Activated CD8-positive, alpha-beta T cell treated with anti-CD3 and anti-CD28 coated beads, Interleukin-2, amount 10 ng/mL, durations not matched to agents 7 days and 5 days (primary cell): ENCODE measurements at places on chromosomes 6 and 20. TPM values are rescaled to one million over a fixed set of nuclear protein-coding genes. Genes with fewer than 3 reads are reported as not detected.
A peak's percentile ranks its signal among the peaks of the same experiment; 100 is the strongest.

DNA sequence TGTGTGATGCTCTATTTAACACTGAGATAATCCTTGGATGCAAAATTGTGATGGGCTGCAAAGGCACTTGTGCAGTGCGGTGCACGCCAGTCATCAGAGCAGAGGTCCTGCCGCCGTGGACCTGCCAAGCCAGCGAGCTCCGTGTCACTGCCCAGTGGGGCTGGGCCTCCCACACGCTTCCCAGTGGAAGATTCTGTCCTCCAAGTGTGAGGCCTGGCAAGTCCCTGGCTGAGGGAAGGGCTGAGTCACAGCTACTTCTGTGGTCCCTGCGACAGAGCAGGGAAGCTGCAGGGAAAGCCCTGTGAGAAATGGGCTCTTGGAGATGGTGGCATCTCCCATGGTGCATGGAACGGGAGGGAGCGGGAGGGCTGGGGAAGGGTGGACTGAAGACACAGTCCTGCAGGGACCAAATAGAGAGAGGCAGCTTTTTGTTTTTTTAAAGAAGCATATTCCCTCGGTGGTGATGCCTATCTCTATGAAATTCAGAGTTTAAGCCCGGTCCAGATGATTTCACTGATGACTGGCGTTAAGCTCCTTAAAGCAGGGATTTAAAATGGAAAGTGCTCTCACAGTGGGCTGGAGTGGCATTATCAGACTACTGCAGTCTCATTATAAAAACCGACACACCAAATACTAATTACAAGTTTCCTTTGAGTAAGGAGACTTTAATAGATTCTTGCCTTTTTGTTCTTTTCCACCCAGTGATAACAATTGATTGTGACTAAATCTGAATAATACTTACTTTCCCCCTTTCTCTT is 413.7 kb downstream of the QKI start:
- no peak overlapping the region for H3K4me3 ChIP-seq
- H3K27me3 ChIP-seq: no peaks in the 10 kb centered on the region
- no peak for DNase-seq
- H3K4me1 ChIP-seq: no peaks in the 10 kb centered on the region
- H3K36me3 ChIP-seq: no peaks in the 10 kb centered on the region
- no peak overlapping the region for H3K27ac ChIP-seq

DNA sequence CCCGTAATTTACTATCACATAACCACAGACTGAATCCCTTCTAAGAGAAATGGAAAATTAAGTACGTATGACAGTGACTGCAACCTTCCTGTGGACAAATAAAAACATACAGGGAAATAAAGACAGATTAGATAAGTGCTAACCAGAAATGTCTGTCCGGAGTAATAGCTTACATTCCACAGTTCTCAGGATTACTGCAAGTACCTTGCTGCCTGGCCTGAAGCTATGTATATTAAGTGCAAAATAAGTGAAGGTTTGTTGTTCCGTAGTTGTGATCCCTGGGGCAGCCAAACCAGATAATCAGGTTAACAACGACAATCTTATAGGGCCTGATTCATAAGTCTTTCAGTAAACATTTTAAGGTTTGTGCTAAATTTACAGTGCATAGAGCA is 2.8 kb downstream of the NEDD9 start:
- H3K36me3 ChIP-seq: peaks cover 60% of the 10 kb centered on the region
- no peak overlapping the region for H3K27ac ChIP-seq
- DNase-seq: no peak
- no peaks in the 10 kb centered on the region for H3K27me3 ChIP-seq

DNA sequence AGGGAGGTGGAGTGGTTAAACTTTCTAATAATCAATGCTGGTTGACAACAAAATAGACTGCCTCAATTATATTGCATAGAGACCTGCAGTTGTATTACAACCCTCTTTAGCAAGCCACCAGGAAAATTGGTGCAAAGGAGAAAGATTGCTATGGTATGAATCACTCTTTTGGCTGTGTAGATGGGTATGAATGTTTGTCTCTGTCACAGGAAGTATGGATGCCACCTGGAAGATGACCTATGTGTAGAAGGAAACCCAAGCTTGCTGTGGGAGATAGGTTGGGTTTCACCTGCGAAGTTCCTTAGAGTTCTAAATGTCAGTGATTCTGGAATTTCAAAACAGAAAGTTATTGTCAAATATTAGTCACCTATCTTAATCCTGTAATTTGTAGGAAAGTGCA is 134.6 kb downstream of the SOBP start:
- H3K36me3 ChIP-seq: peaks cover 4% of the 10 kb centered on the region
- no peak for DNase-seq
- no peak overlapping the region for H3K4me3 ChIP-seq

GRCh38 chr6:24454452-24454851 is 34.9 kb downstream of the GPLD1 start:
- no peak for DNase-seq
- no peak overlapping the region for H3K27ac ChIP-seq
- no peak overlapping the region for H3K4me3 ChIP-seq
- peaks cover 5% of the 10 kb centered on the region for H3K4me1 ChIP-seq

GRCh38 chr20:32731882-32732266 is 11.4 kb downstream of the COMMD7 start:
- no peak overlapping the region for H3K4me3 ChIP-seq
- no peak for DNase-seq
- peaks cover 29% of the 10 kb centered on the region for H3K36me3 ChIP-seq
- no peaks in the 10 kb centered on the region for H3K27me3 ChIP-seq
- H3K27ac ChIP-seq: peak overlapping the region; percentile 50
- peaks cover 23% of the 10 kb centered on the region for H3K4me1 ChIP-seq

GRCh38 chr6:148854992-148855391 is 108.2 kb downstream of the UST start:
- H3K27ac ChIP-seq: no peak overlapping the region
- no peak for DNase-seq
- no peaks in the 10 kb centered on the region for H3K36me3 ChIP-seq
- no peaks in the 10 kb centered on the region for H3K4me1 ChIP-seq
- H3K27me3 ChIP-seq: peaks cover 10% of the 10 kb centered on the region

DNA sequence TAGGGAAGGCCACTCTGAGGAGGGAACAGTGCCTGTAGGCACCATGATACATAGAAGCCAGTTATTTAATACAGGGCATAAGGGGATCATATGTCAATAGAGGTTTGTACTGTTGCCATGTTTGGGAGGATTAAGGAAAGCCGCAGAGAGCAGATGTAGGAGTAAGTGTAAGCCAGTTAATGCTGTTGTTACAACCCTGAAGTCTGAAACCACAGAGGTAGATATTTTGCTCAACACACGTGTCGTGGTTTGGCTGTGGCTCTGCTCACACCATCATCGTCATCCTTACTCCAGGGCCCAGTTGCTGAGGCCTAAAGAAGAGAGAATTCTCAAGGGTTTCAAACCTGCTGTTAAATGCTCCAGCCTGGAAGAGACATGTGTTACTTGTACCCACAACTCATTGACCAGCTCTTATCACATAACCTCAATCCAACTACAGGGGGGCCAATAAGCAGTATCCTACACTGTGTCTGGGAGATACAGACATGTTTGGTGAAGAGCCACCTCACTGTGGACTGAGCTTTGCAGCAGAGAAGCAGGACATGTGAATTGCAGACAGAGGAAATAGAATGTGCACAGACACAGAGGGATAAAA is 31.0 kb upstream of the PSMF1 start:
- H3K36me3 ChIP-seq: peaks cover 5% of the 10 kb centered on the region
- DNase-seq: no peak
- H3K4me3 ChIP-seq: no peak overlapping the region
- no peak overlapping the region for H3K27ac ChIP-seq
- no peaks in the 10 kb centered on the region for H3K27me3 ChIP-seq

DNA sequence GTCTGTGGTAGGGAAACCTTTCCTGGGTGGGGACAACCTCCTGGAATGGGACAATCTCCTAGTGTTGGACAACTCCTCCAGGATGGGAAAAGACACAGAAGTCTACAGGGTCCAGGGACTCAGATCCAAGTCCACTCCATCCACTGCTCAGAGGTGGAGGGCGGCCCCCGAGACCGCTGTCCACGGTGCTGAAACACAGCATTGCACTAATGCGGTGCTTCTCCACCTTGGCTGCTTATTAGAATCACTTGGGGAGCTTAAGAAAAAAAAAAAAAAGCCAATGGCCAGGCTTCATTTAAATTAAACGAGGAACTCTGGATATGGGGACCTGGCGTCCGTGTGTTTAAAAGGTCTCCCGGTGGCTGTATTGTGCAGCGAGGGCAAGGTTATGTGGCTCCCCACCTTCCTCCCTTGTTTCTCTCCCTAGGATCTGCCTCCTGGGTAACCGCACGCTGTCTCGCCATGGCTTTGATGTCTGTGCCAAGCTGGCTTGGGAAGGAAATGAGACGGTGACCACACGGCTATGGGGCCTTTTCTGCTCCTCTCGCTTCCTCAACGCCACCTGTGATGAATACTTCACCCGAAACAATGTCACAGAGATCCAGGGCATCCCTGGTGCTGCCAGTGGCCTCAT is 12.0 kb downstream of the SLC12A5 start:
- peaks cover 7% of the 10 kb centered on the region for H3K27me3 ChIP-seq
- no peaks in the 10 kb centered on the region for H3K4me1 ChIP-seq
- H3K4me3 ChIP-seq: no peak overlapping the region

DNA sequence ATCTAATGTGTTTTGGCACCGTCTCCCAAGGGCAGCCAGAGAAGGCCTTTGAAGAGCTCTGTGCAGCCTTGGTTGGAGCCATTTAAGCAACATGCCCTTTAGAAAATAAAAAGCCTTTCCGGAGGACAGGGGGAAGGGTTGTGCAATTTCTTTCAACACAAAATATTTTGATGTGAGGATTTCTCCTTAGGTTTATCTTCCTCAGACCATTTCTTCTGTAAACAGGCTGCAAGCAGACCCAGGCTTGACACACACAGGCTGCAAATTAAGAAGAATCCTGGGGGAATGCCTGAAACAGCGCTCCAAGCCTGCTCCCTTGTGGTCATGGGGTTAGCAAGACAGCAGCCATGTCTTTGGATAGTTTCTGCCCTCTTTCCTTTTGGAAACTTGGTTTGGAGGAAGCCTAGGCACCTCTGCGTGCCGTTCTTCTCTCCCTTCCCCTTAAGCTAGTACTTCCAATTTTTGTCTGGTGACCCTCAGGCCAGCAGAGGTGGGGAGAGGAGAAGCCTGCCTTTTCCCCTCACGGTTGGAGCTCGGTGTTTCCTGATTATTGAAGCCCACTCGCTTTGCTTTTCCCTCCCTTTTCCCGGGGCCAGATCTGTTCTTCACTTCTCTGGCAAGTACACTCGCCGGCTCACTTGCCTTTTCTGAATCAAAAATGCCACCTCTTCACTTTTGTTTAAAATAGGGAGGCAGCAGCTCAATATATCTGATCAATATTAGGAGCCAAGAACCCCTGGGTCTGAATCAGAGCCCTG is 39.6 kb upstream of the NOX3 start:
- H3K4me1 ChIP-seq: no peaks in the 10 kb centered on the region
- H3K4me3 ChIP-seq: no peak overlapping the region
- H3K27me3 ChIP-seq: no peaks in the 10 kb centered on the region
- H3K27ac ChIP-seq: no peak overlapping the region

CD40 gene
- total RNA-seq: 0.94 TPM

BYSL gene
- 39.4 TPM for total RNA-seq

ADGB gene
- not detected for total RNA-seq

CDSN gene
- total RNA-seq: not detected

PTGIS gene
- total RNA-seq: 2.5 TPM

ALDH5A1 gene
- total RNA-seq: 4.8 TPM

MMP24 gene
- total RNA-seq: not detected
